ENCODE measurements at places on chromosomes 16 and 17.

DNA sequence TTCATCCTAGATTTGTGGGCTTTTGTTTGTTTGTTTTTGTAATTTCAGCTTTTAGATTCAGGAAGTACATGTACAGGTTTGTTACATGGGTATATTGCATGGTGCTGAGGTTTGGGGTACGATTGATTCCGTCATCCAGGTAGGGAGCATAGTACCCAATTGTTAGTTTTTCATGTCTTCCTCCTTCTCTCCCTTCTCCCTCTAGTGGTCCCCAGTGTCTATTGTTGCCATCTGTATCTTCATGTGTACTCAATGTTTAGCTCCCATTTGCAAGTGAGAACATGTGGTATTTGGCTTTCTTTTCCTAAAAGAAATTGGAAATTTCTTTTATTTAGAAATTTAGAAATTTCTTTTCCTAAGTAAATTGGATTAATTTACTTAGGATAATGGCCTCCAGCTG, 37.1 kb upstream of the BCAS3 start:
- no peak for DNase-seq

GRCh38 chr17:76500074-76500746, 1.0 kb downstream of the RHBDF2 start:
- DNase-seq, result no peak

DNA sequence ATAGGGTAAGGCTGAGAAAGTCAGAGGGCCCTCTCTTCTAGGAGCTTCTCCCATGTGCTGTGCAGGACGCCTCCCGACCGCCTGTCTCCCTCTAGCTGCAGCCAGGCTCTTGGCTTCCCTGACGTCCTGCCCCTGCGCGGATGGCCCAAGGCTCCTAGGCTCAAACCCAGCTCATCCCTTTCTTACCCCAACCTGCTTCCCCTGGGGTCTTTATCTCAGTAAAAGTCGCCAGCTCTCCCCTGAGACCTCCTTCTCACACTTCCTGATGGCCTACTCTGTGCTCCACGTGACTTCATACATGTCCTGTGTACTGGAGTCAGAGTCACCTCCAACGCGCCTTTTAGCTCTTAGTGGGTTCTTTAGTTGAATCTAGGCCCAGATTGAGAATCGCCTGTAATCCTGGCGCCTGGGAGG, 1.1 kb upstream of the ZNF747 start:
- DNase-seq, result no peak

DNA sequence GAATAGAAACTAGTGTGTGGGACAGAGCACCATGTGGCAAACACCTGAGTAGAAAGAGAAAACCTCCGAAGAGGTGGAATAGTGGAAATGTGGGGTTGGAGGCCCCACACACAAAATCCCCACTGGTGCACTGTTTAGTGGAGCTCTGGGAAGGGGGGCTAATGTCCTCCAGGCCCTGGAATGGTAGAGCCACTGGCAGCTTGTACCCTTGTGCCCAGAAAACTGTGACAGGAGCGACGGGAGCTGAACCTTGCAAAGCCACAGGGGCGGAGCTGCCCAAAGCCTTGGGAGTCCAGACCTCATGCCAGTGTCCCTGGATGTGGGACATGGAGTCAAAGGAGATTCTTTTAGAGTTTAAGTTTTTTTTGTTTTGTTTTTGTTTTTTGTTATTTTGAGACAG, 50.6 kb downstream of the RNF112 start:
- no peak for DNase-seq

- DNase-seq, result peak; percentile 93
Measured at GRCh38 chr17:47840742-47841487, at the start of gene SCRN2. TSS of gene SCRN2 (minus strand) at chr17:47841273. CDS start at chr17:47840843, 430 bp downstream.

DNA sequence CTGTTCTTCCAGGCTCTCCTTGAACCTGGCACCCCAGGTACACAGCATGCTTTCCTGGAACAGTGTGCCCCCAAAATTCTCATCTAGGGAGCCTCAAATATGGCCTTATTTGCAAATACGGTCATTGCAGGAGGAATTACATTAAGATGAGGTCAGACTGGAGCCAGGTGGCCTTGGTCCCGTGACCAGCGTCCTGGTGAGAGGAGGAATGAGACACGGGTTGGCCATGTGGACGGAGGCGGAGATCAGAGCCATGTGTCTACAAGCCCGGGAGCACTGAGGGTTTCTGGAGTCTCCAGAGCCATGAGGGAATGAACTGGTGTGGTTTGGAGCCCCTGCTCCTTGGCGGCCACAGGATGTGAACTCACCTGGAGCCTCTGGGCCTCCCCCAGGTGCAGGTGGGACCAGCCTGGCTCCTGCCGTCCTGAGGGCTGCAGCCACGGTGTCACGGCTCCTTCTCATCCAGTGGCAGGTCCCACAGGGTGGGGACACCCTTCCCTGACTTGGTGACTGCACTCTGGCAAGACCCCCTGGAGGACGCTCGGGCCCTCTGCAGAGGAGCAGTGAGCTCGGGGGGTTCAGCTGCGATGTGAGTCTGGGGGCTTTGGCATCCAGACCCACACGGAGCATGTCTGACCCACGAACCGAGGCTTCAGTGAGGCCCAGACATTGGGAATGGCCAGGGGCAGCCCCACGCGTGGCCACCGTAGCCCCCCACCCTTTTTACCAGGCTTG, 21.8 kb upstream of the GNG13 start:
- DNase-seq, result no peak

DNA sequence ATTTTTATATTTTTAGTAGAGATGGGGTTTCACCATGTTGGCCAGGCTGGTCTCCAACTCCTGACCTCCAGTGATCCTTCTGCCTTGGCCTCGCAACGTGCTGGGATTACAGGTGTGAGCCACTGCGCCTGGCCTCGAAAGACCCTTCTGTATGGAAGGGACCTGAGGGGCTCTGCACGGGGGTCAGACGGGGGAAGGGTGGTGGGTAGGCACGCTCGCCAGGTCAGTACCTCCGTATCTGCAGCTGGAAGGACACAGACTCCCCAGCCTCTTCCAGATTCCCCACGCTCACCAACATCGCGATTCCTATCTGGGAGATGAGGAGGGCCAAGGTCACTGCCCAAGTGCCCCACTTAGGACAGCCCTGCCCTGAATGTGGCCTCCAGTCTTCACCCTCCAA, 12.7 kb downstream of the ITGA2B start:
- DNase-seq, result no peak

DNA sequence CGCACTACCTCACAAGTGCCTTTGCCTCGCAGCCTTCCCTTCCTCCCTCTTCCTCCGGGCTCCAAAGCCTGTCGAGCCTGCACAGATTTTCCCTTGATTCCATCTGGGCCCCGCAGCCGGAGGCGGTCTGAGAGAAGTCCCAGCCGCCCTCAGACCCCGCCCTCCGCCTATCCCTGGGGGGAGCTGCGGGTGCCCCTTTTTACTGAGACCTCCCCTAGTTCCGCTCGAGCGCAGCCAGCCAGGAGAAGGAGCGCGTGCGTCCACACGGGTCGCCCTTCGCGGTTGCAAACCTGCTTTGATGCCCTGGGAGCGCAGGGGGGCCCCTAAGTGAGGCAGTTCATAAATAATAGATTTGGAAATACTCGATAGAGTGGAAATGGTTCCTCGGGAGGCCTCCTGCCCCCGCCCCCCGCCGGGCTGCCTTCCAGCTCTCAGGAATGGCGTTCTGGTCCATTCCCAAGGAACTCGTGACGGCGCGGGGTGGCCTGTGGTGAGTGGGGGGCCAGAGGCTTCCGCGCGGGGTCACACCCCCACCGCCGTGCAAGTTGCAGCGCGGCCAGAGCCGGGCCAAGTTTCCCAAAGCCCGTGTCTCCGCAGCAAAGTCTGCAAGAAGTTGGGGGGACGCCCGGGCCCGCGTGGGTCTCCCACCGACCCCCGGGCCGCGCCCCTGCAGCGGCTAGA, 610 bp downstream of the C16orf74 start:
- DNase-seq, result no peak

DNA sequence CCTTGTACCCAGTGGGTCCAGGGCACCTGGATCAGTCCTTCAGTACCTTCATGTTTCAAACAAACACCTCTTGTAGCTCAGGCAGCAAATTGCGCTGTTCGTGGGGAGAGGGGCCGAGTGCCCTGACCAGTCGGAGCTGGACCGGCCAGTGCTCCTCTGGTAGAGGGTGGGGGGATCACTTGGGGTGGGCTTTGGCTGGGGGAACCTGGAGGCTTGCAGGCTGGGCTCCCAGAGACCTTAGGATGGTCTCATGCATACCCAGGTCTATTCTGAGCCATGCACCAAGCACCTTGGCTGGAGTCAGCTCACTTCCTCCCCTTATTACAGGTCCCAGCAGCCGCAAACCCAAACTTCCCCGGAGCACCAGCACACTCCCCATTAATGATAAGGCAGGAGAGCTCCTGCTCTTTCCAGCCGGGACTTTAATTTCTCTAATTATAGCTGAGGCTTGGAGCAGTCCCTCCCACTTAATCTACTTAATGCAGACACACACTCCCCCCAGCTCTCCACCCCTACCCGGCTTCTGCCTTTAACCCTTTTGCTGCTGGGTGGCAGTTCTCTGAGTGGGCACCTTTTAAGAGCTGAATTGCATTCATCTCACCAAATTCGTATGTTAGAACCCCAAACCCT, 26.3 kb upstream of the MGAT5B start:
- no peak for DNase-seq
